Stimulated activated naive CD8-positive, alpha-beta T cell treated with anti-CD3 and anti-CD28 coated beads, Interleukin-15, Interleukin-2, amounts not matched to agents 100 U/mL and 50 U/mL, for 24 hours (primary cell): ENCODE measurements at places on chromosomes 7 and 10.
A peak's percentile ranks its signal among the peaks of the same experiment; 100 is the strongest.

DNA sequence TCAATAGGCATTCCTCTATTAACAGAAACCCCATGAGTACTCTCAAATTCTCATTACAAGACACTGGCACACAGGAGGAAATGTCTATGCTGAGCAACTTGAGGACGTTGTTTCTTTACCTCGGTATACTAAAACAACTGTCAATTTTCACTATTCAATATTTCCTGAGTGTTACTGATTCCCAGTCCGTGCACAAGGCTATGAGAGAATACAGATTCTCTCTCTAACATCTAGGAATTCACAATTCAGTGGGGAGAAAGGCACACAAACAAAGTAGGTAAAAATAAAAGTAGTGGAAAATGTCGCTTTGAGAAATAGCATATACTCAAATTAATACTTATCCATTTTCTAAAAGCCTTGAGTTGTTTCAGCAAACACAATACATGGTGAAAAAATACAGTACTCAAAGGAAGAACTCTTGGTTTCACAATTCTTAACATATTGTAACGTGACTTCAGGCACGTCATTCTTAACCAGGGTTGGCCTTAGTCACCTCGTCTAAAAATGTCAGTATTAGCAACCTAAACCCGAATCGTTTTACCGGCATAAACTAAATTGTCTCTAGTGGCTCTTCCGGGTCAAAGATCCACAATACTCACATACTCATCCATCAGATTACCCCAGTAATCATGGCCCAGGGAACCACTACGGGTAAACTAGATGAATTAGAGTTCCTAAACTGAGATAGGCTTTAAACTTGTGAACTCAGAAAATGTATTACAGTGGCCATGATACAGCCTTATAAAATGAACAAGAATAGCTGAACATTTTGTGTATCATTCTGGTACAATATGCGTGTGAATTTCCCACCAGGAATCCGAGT lies 1.5 kb downstream of the IPMK start:
- peak; percentile 13 for DNase-seq

DNA sequence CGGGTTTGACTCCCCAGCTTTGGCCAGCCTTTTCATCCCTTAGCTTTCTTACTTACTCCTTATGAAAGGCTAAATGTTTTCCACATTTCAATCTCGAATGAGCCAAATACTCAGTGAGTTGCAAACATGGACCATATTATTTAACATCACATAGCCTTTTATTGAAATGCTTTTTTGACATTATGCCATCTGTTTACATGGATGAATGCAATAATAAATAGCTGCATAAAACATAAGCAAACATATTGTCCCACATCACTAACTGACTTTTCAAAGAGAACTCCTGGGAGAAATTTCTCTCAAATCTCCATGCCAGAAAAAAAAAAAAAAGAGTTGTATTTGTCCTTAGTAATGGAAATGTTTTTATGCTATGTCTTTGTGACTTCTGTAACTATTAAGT lies 134.9 kb downstream of the LSMEM1 start:
- no peak for DNase-seq

GRCh38 chr7:48786951-48787350 lies 137.4 kb upstream of the CDC14C start:
- DNase-seq = no peak

DNA sequence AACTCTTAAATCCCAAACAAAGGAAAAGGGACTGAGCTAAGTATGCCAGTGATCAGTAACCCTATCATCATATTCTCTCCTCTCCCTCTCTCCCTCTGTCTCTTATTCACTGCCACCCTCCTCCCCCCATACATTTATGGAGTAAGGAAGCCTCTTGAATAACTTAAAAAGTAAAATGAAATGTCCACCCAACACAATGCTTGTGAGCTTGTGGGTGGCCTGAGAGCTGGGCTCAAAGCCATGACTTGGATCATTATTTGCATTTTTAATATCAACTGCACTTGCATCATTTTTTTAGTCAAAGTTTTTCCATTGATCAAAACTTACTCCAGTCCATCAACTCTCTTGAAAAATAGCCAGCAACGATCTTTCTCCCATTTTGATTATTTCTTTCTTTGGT lies 46.8 kb downstream of the FAM107B start:
- DNase-seq = no peak

DNA sequence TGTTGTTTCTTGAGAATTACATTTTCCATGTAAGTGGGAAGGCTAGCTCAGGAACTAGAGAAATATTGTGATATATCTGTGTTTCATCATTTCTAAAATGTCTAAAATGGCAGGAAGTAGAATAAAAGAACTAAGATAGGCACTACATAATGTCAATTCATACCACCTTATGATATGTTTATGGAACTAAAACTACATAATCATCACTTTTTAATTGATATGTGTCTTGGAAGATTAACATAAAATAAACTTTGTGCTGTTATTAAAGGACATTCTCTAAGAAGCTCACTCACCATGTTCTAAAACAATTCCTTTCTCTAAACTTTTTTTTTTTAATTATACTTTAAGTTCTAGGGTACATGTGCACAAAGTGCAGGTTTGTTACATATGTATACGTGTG lies 83.5 kb upstream of the TAS2R16 start:
- DNase-seq = no peak

- no peak for DNase-seq
Observed at GRCh38 chr7:121545418-121545817, 149.3 kb upstream of the FAM3C start.

GRCh38 chr10:75430000-75430763 lies 1.2 kb upstream of the LRMDA start:
- DNase-seq = no peak

DNA sequence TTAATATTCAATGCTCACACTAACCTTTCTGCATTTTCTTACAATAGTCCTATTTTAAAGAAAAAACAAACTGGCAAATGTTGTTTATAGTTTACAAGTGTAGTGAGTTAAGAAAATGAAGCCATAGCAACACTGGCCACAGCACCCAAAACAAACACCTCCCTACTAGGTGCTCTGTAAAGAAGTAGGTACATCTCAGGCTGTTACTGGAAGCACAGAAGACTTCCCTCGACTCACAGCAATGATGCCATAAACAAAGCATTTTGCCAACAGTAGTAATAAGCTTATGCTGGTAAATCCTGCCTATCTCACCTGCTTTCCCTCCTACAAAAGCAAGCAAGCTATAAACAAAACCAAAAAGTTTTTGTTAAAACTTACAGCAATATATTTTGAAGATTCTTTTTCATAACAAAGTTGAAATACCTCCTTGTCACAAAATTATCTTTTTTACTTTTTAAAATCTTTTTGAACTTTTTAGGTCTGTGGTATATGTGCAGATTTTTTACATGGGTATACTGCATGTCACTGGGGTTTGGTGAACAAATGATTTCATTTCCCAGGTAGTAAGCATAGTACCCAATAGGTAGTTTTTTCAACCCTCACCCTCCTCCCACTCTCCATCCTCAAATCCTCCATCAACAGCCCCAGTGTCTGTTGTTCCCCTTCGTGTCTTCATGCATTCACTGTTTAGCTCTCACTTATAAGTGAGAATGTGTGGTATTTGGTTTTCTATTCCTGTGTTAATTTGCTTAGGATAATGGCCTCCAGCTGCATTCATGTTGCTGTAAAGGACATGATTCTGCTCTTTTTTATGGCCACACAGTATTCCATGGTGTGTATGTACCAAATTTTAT lies 28.4 kb downstream of the COA1 start:
- no peak for DNase-seq

- no peak for DNase-seq
Observed at GRCh38 chr7:94324380-94325121, 70.1 kb upstream of the COL1A2 start.

DNA sequence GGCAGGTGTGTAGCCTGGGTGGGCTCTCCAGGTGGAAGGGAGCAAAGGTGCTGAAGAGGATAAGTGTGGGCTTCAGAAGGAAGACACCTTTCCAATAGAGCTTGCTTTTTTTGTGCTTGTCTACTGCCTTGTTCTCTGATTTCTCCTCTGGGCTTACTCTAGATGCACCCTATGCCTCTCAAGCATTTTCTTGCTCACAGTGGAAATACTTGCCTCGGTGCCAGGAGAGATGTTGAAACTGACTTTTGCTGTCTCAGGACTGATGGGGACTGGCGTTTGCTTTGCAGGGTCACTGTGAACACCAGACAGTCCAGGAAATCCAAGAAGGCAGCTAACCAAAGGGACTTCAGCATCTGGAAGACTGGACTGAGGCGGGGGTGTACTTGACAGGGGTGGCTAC lies 187.9 kb downstream of the SNX10 start:
- DNase-seq = no peak

DNA sequence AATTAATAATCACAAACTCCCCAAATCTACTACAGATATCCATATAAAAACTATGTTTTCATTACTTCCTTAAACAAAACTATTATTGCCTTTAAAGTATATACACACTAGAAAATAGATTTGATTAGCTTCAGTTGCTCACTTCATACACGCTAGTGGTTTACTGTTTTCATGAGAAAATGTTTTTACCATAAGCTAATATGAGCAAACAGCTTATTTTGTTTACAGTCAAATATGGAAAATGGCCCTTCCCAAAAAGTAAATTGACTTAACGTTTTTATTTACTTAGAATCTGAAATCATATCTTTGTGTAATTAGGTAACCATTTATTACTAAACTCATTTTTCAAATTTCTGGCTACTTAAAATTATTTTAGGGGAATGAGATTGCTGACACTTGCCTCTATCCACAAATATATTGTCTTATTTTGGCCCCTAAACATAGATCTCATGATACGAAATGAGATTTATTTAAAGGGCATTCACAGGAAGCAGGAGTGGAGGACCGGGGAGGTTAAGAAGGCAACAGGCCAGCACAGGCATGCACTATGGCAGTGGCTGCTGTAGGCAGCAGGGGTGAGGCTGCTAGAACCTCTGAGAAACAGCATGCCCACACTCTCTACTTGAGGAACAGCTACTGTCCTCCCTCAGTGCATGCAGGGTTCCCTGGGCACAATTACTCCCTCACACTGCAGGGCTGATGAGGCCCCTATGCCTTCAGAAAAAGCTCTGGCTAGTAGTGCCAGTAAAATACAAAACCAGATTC lies 29.6 kb upstream of the SOSTDC1 start:
- DNase-seq = no peak
